ENCODE measurements at places on chromosomes 13 and 19. TPM values are rescaled to one million over a fixed set of nuclear protein-coding genes. Genes with fewer than 3 reads are reported as not detected.

DPF1 gene
- total RNA-seq: not detected

DNA sequence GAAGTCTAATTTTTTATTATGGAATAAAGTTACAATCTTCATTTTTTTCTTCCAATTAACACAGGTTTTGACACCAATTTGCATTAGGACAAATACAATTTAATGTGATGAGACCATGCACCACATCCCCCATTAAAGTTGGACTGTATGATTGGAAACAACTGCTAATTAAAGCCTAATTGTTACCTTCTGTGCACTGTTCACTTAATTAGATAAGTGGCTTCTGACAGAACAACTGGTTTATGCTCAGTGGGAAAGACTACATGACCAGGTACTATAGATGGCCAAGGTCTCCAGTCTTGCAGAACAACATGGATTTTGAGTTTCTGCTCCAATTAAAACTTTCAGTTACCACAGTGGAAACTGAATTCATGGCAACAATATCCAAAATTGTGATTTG is 198.1 kb downstream of the FGF14 start:
- H3K27me3 ChIP-seq: no peaks in the 10 kb centered on the region
- no peaks in the 10 kb centered on the region for H3K4me1 ChIP-seq
- no peak overlapping the region for H3K27ac ChIP-seq

DNA sequence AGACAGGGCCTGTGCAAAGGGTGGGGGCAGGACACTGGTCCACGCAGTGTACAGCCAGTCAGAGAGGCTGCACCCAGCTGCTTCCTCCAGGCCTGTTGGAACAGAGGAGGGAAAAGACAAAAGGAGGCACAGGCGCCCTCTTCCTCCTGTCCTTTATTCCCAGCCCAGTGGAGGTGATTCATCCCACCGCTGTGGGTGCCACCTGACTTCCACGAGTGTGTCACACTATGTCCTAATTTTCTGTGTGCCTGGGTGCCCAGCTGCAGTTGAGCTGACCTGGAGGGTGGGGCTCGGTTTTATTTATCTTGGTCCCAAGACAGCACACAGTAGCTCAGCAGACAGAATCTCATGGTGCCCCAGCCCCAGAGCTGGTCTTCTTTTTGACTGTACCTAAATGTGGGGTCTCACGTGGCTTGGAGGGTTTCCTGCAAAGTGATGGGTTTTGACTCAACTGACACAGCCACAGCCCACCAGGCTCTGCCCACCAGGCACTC is 9.0 kb downstream of the EPS15L1 start:
- no peak overlapping the region for H3K27ac ChIP-seq
- DNase-seq: no peak
- no peak overlapping the region for H3K4me3 ChIP-seq

DNA sequence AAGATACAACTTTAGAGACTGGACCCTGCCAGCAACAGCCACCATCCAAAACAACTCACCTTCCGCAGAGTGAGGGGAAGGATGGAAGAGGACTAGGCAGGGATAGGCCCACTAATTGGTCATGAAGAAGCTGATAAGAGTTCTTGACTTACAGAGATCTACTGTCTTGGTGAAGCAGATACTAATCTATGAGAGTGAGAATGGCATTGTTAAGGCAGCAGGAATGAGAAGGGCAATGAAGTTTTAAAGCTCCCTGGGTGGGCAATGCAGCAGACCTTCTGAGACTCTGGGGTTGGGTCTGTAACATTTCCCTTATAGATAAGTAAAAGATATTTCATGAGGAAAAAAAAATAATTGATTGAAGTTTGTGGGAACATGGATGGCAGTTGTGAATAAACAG is 63.7 kb downstream of the KLF12 start:
- no peaks in the 10 kb centered on the region for H3K4me1 ChIP-seq

DNA sequence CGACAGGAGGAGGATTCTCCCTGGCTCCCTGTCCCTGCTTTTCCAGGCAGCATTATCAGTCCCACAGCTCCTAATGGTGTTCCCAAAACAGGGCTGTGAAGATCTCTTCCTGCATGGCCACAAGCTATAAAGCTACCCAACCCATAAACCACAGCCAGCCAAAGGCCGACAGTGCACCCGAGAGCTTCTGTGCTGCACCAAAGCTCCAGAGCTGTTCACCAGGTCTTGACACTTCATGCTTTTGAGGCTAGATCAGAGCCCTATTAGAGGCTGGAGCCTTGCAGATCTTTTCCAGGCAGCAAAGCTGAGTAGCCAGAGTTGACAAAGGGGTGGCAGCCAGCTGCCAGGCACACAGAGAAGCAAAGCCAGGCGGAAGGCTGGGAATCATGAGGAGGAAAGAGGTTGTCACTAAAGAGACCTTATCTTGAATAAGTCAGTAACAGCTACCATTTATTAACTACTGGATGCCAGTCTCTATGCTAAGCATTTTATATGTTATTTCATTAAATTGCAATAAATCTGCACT is 180.4 kb downstream of the KATNAL1 start:
- no peak overlapping the region for H3K27ac ChIP-seq
- H3K27me3 ChIP-seq: no peaks in the 10 kb centered on the region
- DNase-seq: no peak
- no peak overlapping the region for H3K4me3 ChIP-seq
- H3K36me3 ChIP-seq: no peaks in the 10 kb centered on the region

CKM gene
- not detected for total RNA-seq

TTC9B gene
- not detected for total RNA-seq

AKT1S1 gene
- total RNA-seq: 23.2 TPM

DNA sequence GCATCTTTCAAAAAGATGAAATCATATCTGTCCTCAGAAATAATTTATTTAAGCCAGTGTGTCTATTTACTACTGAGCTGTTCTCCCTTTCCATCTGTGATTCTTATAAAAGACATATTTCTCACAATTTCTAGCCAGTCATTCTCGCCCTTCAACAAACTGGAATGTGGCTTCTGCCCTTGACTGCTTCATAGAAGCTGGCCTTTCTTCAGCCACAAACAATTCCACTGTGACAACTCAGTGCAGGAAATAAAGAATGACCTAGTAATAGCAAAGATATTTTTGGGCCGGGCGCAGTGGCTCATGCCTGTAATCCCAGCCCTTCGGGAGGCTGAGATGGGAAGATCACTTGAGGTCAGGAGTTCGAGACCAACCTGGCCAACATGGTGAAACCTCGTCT is 655.5 kb downstream of the PCDH9 start:
- H3K4me3 ChIP-seq: no peak overlapping the region
- no peaks in the 10 kb centered on the region for H3K27me3 ChIP-seq
- H3K36me3 ChIP-seq: no peaks in the 10 kb centered on the region
- H3K4me1 ChIP-seq: no peaks in the 10 kb centered on the region

PROSER1 gene
- 44.6 TPM for total RNA-seq

DNA sequence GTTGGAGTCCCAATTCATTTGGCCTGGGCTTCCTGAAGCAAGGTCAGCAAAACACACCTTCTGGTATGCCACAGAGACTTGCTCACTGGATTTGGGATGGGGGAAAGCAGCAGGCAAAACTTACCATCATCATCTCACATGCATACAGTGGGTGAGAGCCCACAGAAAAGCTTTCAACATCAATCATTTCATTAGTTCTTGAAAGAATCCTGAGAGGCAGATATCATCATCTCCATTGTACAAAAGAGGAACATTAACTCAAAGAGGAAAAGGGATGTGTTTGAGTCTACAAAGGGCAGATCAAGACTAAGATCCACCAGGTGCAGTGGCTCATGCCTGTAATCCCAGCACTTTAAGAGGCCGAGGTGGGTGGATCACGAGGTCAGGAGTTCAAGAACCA is 6.4 kb downstream of the WDR87 start:
- no peaks in the 10 kb centered on the region for H3K36me3 ChIP-seq
- no peak for DNase-seq
- H3K27me3 ChIP-seq: no peaks in the 10 kb centered on the region
- H3K27ac ChIP-seq: no peak overlapping the region

DNA sequence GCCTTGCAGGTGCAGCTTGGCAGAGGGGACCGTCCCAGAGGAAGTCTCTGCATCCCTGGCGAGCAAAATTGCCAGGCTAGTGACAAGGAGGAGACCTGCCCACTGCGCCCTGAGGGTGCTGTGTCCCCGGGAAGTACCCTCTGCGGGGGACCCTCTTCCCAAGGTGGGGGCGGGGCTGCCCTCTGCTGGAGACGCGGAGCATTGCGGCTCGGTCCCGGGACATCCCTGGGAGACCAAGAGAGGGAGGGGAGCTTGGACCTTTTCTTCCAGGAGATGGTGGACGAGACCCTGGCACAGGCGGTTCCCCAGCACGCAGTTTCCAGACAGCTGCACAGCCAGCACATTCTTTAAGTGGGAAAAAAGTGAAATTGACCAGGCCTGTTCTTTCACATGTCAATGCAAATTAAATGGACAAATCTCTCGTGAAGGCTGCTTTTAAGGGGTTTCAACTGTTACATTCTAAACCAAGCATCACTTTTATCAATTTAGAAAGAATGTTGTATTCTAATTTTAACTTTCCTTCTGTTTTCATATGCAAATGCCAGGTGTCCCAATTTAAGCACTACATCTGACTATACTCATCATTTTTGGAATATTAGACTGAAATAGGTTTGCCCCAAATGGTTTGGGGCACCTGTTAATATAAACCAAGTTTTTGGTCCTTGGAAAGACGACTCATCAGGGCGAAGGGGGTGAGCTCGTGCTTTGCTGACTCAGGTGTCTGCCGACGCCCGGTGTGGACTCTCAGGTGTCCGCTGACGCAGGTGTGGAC is 60.7 kb downstream of the MCF2L start:
- no peaks in the 10 kb centered on the region for H3K36me3 ChIP-seq
- H3K27me3 ChIP-seq: no peaks in the 10 kb centered on the region
- no peak overlapping the region for H3K4me3 ChIP-seq

GRCh38 chr13:19695829-19696228 is 62.4 kb downstream of the MPHOSPH8 start:
- no peak for DNase-seq
- H3K4me1 ChIP-seq: no peaks in the 10 kb centered on the region
- H3K4me3 ChIP-seq: no peak overlapping the region
- no peak overlapping the region for H3K27ac ChIP-seq

GRCh38 chr19:45592366-45592765 is 7.8 kb upstream of the OPA3 start:
- no peaks in the 10 kb centered on the region for H3K4me1 ChIP-seq
- no peak overlapping the region for H3K27ac ChIP-seq
- no peak for DNase-seq
- no peaks in the 10 kb centered on the region for H3K36me3 ChIP-seq

- H3K27ac ChIP-seq: no peak overlapping the region
- no peaks in the 10 kb centered on the region for H3K4me1 ChIP-seq
- H3K27me3 ChIP-seq: no peaks in the 10 kb centered on the region
- no peak overlapping the region for H3K4me3 ChIP-seq
Observed at GRCh38 chr19:45475537-45476291, 7.9 kb downstream of the FOSB start.

- peak; percentile 68 for DNase-seq
- no peak within 1 kb of the TSS for H3K27ac ChIP-seq
- H3K27me3 ChIP-seq: no peaks in the 10 kb centered on the region
- peak within 1 kb of the TSS; percentile 47 for H3K4me3 ChIP-seq
- peaks cover 6% of the 10 kb centered on the region for H3K4me1 ChIP-seq
Observed at GRCh38 chr19:4304538-4305256, at the start of gene FSD1. Gene FSD1, plus strand, starts transcription at chr19:4304598. Its CDS starts 149 bp downstream, at chr19:4304747.
